ENCODE measurements at places on chromosomes 16 and 17. TPM values are rescaled to one million over a fixed set of nuclear protein-coding genes. Genes with fewer than 3 reads are reported as not detected.

DNA sequence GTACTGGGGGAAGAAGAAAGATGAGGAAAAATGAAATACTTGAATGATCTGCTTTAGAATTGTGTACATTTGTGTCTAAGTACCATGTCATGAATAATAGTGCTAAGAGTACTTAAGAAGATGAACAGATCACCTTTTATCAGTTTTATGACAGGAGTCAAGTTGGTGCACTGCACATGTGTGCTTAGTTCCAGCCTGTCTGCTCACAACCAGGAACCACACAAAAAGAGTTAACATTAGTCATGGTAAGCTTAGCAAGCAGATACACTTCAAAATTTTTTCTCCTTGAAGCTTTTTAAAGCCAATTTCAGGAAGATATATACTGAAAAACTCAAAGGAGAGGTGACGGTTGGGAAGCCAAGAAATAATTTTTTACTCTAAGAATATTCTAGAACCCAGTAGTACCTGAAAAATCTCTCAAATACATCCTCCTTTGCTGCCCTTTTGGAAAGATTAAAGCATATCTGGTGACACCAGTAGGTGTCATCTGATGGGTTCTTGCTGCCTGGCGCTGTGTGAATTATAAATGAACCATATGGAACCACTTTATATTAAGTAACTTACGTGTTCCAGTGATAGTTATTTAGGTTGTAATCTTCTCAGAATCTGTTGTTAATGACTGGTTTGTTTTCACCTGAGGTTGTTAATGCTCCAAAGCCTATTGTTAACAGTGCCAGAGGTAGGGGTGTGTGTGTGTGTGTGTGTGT is 93.4 kb downstream of the MSI2 start:
- H3K27ac ChIP-seq, result no peak overlapping the region
- no peaks in the 10 kb centered on the region for H3K27me3 ChIP-seq
- peaks cover 24% of the 10 kb centered on the region for H3K4me1 ChIP-seq
- H3K36me3 ChIP-seq, result peaks cover 8% of the 10 kb centered on the region
- DNase-seq, result no peak

RAB40C gene
- total RNA-seq, result 10.3 TPM

SLC43A2 gene
- 4.0 TPM for total RNA-seq

- peak overlapping the region; percentile 95 for H3K4me3 ChIP-seq
- H3K27me3 ChIP-seq, result no peaks in the 10 kb centered on the region
- no peaks in the 10 kb centered on the region for H3K36me3 ChIP-seq
- H3K4me1 ChIP-seq, result peaks cover 92% of the 10 kb centered on the region
- H3K27ac ChIP-seq, result peak overlapping the region; percentile 95
Observed at GRCh38 chr16:48608452-48608851, 1.5 kb downstream of the N4BP1 start.

FBXO39 gene
- not detected for total RNA-seq

DNA sequence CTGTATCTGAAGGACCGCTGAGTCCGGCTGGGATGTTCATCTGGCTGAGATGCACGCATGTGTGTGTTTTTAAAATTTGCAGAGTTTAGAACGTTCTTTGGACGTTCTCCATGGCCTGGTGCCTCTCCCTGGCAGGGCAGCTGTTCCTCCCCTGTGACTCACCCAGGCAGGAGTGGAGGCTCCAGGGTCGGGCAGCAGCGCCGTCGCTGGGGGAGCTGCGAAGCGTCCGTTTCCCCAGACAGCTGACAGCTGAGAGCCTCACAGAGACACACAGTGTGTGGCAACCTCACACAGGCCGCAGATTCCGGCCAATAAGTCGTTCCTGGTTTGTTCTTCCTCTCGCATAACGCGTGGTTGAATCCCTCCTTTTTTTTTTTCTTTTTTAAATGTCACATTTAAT is 80.6 kb downstream of the OR1D5 start:
- peak overlapping the region; percentile 3 for H3K4me3 ChIP-seq
- no peaks in the 10 kb centered on the region for H3K27me3 ChIP-seq
- peaks cover 14% of the 10 kb centered on the region for H3K4me1 ChIP-seq

GRCh38 chr16:73951481-73951880 is 345.1 kb upstream of the PSMD7 start:
- H3K36me3 ChIP-seq, result no peaks in the 10 kb centered on the region
- peak overlapping the region; percentile 75 for H3K27ac ChIP-seq
- H3K27me3 ChIP-seq, result peaks cover 19% of the 10 kb centered on the region
- DNase-seq, result peak; percentile 61
- H3K4me3 ChIP-seq, result no peak overlapping the region

- peaks cover 30% of the 10 kb centered on the region for H3K27me3 ChIP-seq
- H3K27ac ChIP-seq, result peak overlapping the region; percentile 58
- peaks cover 46% of the 10 kb centered on the region for H3K4me1 ChIP-seq
- H3K4me3 ChIP-seq, result no peak overlapping the region
- no peaks in the 10 kb centered on the region for H3K36me3 ChIP-seq
- DNase-seq, result no peak
Observed at GRCh38 chr16:84918006-84918909, 93.1 kb downstream of the ZDHHC7 start.

DNA sequence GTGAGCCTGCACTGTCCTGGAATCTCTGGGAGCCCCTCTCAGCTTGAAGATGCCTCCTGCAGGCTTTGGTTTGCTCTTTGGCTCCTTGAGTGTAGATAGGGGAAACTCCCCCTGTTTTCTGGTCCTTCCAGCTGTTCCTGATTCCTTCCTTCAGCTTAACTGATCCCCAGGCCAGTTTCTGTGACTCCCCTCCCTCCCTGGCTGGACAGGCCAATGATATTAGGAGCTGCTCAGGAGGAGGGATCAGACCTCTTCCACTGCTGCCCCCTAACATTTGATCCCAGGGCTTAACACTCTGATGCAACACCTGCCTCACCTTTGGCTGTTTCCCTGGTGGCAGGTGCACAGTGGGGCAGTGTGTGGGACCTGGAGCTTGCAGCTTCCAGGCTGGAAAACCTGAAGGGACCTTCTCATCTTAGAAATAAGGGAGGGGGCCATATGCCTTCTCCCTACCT is at the start of gene TAC4:
TSS of gene TAC4 (minus strand) at position 51 of the 455 bp plus-strand sequence. CDS start 52 bp downstream, outside the sequence.
- no peak for DNase-seq
- no peak within 1 kb of the TSS for H3K4me3 ChIP-seq
- peaks cover 5% of the 10 kb centered on the region for H3K36me3 ChIP-seq
- no peaks in the 10 kb centered on the region for H3K27me3 ChIP-seq
- peaks cover 56% of the 10 kb centered on the region for H3K4me1 ChIP-seq
- no peak within 1 kb of the TSS for H3K27ac ChIP-seq

GRCh38 chr16:68444056-68444657 is 4.2 kb downstream of the SMPD3 start:
- H3K4me1 ChIP-seq, result peaks cover 21% of the 10 kb centered on the region
- no peak overlapping the region for H3K4me3 ChIP-seq
- H3K27me3 ChIP-seq, result peaks cover 87% of the 10 kb centered on the region
- no peak overlapping the region for H3K27ac ChIP-seq
- DNase-seq, result no peak

CHCT1 gene
- total RNA-seq, result not detected

HSPB9 gene
- total RNA-seq, result not detected

KRT31 gene
- total RNA-seq, result not detected

DNAH3 gene
- 1.8 TPM for total RNA-seq

GRCh38 chr17:50318501-50319285 is 27.2 kb upstream of the XYLT2 start:
- no peak for DNase-seq
- peaks cover 7% of the 10 kb centered on the region for H3K27me3 ChIP-seq
- H3K4me1 ChIP-seq, result no peaks in the 10 kb centered on the region
- H3K27ac ChIP-seq, result no peak overlapping the region

GINS2 gene
- 0.44 TPM for total RNA-seq

GRCh38 chr16:8512941-8513624 is 77.2 kb downstream of the TMEM114 start:
- no peaks in the 10 kb centered on the region for H3K4me1 ChIP-seq
- DNase-seq, result no peak
- H3K36me3 ChIP-seq, result no peaks in the 10 kb centered on the region
- H3K27ac ChIP-seq, result no peak overlapping the region
- peaks cover 76% of the 10 kb centered on the region for H3K27me3 ChIP-seq

- no peak overlapping the region for H3K4me3 ChIP-seq
- no peaks in the 10 kb centered on the region for H3K36me3 ChIP-seq
- H3K27me3 ChIP-seq, result peaks cover 55% of the 10 kb centered on the region
- DNase-seq, result no peak
Observed at GRCh38 chr16:72202014-72202413, 30.1 kb upstream of the PMFBP1 start.

- H3K27me3 ChIP-seq, result no peaks in the 10 kb centered on the region
- H3K4me3 ChIP-seq, result peak overlapping the region; percentile 29
- peaks cover 74% of the 10 kb centered on the region for H3K4me1 ChIP-seq
- H3K27ac ChIP-seq, result peak overlapping the region; percentile 97
Observed at GRCh38 chr17:39659279-39660010, 5.7 kb upstream of the TCAP start.

DNA sequence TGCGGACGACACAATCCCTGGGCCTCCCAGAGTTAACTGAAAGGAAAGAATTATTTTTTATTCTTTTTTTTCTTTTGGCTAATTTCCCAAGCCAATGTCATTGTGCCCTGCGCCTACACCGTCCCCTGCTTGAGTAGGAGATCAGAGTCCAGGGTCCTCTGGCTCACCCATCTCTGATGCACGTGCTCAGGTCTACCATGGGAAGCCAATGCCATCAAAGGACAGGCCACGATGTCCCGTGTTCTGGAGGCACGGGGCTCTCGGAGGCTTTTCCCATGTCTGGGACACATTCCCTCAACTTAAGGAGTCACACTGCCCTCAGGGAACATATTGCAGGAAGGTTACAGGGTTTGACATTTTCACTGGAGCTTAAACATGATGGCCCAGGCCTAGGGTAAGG is 123.7 kb downstream of the SLC39A11 start:
- no peak for DNase-seq

GRCh38 chr16:14029658-14030057 is 41.5 kb upstream of the MRTFB start:
- peak overlapping the region; percentile 28 for H3K27ac ChIP-seq
- H3K27me3 ChIP-seq, result no peaks in the 10 kb centered on the region
- no peaks in the 10 kb centered on the region for H3K36me3 ChIP-seq
- peak; percentile 22 for DNase-seq

NFATC3 gene
- 20.9 TPM for total RNA-seq

DNA sequence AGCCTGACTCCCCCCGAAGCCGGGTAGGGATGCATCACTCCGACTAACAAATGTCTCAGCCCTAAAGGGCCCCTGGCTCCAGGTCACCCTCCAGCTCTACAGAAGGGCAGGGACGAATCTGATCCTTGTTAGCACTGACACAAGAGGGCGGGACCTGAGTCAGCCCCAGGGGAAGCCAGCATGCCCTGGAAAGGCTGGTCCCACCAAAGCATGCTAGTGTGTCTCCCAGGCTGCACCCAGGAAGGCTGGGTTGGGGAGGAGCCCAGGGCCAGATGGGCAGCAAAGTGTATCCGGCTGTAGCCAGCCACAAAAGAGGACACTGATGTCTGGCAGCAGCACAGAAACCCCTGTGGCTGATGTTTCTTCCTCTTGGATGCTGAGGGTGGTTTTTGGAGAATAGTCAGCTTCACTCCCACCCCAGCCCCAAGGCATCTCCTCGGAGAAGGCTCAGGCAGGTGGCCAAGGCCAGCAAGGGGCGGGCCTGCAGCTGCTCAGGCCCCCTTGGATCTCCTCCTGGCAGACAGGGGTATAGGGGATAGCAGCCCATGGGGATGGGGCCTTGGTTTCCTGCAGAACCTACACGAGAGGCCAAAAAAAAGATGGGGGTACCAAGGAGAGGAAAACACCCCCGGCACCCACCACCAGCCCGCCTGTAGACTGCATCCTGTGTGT is 11.0 kb downstream of the NATD1 start:
- peaks cover 7% of the 10 kb centered on the region for H3K36me3 ChIP-seq
- no peaks in the 10 kb centered on the region for H3K27me3 ChIP-seq
- peaks cover 49% of the 10 kb centered on the region for H3K4me1 ChIP-seq
- H3K27ac ChIP-seq, result peak overlapping the region; percentile 85
- no peak for DNase-seq

- H3K27ac ChIP-seq, result no peak overlapping the region
- no peaks in the 10 kb centered on the region for H3K27me3 ChIP-seq
- no peak overlapping the region for H3K4me3 ChIP-seq
- peaks cover 11% of the 10 kb centered on the region for H3K4me1 ChIP-seq
- no peak for DNase-seq
Observed at GRCh38 chr16:79725051-79725450, 124.5 kb upstream of the MAF start.

DNA sequence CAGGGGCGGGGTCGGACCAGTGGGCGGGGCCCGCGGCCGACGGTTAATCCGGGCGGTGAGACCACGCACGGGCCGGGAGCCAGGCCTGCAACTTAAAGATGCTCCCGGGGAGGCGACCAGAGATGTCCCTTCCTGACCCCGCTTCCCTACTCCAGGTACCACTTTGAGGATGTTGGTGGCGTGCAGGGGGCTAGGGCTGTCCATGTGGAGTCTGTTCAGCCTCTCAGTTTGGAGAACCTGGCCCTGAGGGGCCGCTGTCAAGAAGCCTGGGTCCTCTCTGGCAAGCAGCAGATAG is 580 bp downstream of the RANGRF start:
- DNase-seq, result peak; percentile 86
- H3K27ac ChIP-seq, result peak overlapping the region; percentile 96
- H3K27me3 ChIP-seq, result no peaks in the 10 kb centered on the region
- peaks cover 3% of the 10 kb centered on the region for H3K36me3 ChIP-seq
- H3K4me1 ChIP-seq, result peaks cover 23% of the 10 kb centered on the region

DNA sequence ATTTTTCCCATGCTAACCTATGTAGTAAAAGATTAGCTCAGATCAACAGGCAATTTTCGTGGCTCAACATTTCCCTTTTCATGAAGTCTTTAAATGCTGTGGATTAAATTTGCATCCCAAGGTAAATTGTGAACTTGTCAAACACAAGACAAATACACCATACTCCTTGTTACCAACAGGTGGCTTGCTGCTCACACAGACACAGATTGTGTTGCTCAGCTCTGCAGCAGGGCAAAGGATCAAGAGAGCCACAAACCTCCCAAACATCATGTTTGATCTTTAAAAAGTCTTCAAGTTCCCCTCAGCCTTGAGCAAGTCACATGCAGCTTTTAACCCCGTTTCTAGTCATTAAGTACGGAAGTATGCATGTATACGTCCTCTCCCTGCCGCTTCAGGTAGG is 119.6 kb upstream of the CNTNAP4 start:
- H3K27me3 ChIP-seq, result no peaks in the 10 kb centered on the region
- no peaks in the 10 kb centered on the region for H3K4me1 ChIP-seq
- no peak overlapping the region for H3K27ac ChIP-seq

DNA sequence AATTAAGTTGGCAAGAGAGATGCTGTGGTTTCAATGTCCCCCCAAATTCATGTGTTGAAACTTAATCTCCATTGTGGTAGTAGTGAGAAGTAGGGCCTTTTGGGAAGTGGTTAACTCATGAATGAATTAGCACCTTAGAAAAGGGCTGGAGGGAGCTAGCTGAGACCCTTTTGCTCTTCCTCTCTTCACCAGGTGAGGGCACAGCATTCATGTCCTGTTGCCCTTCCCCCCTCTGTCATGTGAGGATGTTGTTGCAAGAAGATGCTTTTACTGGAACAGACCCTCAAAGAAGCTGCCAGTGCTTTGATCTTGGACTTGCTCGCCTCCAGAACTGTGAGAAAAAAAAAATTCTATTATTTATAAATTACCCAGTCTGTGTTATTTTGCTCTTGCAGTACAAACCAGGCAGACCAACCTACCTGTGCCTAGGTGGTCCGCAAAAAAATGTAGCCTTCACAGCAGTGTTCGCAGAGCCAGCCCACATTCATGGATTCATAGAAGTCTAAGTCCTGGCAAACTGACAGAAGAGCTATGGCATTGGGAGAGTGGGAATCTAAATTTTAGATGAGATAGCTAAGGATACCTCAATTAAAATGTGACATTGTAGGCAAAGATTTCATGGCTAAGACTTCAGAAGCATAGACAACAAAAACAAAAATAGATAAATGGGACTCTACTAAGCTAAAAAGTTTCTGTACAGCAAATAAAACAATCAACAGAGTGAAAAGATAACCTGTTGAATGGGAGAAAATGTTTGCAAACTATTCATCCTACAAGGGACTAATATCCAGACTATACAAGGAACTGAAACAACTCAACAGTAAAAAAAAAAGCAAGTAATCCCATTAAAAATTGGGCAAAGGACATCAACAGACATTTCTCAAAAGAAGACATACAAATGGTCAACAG is 32.0 kb upstream of the ABCA5 start:
- H3K4me1 ChIP-seq, result no peaks in the 10 kb centered on the region
- no peaks in the 10 kb centered on the region for H3K36me3 ChIP-seq
- no peaks in the 10 kb centered on the region for H3K27me3 ChIP-seq
- no peak overlapping the region for H3K27ac ChIP-seq
- no peak overlapping the region for H3K4me3 ChIP-seq
